ENCODE measurements at places on chromosomes 4 and X.

GRCh38 chr4:61628727-61629126 is 428.6 kb downstream of the ADGRL3 start:
- DNase-seq: no peak

DNA sequence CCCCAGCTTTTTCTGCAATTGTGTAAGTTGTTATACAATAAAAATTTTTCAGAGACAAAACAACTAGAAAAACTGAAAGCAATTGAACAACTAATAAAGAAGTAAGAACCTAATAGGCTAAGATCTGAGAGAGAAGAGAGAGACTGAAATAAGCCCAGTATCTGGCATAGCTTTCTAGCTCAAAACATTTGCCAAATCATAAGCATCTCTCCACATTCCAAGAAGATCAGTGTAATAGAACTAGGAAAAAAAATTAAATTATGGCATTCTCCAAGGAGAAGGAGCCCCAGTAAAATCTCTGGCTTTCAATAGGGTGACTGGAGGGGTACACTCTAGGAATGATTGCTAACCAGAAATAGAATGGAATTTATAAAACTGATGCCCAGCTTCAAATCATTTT is 19.0 kb upstream of the PPP3CA start:
- no peak for DNase-seq

- DNase-seq: peak; percentile 55
Observed at GRCh38 chrX:154308108-154308946, 12.7 kb downstream of the TKTL1 start.

GRCh38 chr4:7518871-7519637 is 84.3 kb upstream of the PSAPL1 start:
- DNase-seq: no peak

GRCh38 chr4:174041555-174042105 is 241.8 kb downstream of the FBXO8 start:
- DNase-seq: no peak

DNA sequence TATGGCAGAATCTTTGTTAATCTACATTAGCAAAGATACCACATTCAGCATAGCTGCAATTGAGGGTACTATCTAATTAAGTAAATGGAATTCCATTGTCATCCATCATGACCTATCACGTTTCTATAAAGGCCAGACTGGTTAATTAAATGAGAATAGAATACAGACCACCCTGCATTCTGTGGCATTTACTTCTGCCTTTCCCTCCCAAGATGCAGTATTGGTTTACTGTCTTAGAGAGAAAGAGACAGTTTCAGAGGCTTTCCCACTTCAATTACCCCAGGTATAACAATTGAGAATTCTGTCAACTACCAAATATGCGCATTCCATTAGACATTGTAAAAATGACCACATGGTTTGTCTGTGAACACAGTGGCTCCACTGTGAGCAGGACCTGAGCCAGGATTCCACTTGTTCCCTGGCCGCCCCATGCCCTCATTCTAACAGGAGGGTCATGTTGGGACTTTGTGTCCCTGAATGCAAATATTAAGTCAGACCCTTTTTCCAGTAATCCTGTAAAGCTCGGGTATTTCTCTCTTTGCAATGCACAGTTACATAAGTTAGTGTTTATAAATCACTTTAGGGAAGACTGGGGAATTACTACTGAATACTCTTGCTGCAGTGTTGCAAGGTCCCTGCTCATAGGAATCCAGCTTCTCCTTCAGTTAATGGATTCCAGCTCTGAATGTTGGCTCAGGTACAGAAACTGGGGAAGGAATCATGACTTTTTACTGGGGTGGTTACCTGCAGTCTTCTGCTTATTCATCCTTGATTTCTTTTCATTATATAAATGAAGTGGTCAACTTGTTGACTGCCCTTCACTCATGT is 261.0 kb downstream of the PDGFC start:
- DNase-seq: no peak

DNA sequence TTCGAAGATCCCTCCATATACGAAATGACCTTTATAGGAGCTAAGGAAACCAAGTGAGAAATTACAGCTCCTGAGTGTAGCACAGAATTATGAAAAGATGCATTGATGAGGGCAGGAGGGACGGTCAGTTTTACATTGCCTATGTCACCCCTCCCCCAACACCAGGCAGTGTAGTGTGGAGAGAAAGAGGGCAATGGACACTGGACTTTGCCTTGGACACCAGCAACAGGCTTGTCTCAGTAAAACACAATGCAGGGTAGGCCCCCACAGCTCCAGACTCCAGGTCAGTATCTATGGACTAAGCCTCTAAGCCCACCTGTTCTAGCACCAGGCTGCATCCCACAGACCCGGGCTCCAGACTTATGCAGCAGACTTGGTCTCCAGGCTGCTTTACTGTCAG is 16.5 kb downstream of the APOOL start:
- DNase-seq: no peak

- no peak for DNase-seq
Observed at GRCh38 chr4:133154725-133155124, 5.6 kb downstream of the PCDH10 start.

- DNase-seq: no peak
Observed at GRCh38 chr4:109979920-109980717, 67.4 kb downstream of the EGF start.

- peak; percentile 7 for DNase-seq
Observed at GRCh38 chr4:78776729-78777575, 802 bp downstream of the BMP2K start.
